ENCODE measurements at places on chromosomes 16 and 17.

DNA sequence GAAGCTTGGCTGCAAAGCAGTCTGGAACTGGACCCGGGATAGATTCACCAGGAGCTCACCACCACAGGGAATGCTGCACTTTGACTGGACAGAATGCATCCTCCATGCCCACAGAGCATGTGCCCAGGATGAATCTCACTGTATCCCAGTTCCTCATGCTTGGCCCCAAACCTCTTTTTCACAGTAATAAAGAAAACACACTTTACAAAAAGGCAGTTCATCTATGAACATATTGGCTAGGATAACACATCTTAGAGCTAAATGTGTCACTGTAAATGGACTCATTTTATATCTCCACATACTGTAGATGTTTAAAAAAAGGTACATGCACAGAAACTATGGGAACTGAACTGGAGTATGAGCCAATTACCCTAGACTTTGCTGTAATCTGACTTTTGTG lies 266.9 kb downstream of the TOX3 start:
- DNase-seq: no peak

GRCh38 chr16:84027625-84028024 lies 15.0 kb downstream of the SLC38A8 start:
- DNase-seq: no peak

GRCh38 chr16:50683689-50684374 lies 2.7 kb upstream of the SNX20 start:
- DNase-seq: peak; percentile 58

- DNase-seq: no peak
These were observed 19.1 kb downstream of the METRNL start for GRCh38 chr17:83098241-83099085.

DNA sequence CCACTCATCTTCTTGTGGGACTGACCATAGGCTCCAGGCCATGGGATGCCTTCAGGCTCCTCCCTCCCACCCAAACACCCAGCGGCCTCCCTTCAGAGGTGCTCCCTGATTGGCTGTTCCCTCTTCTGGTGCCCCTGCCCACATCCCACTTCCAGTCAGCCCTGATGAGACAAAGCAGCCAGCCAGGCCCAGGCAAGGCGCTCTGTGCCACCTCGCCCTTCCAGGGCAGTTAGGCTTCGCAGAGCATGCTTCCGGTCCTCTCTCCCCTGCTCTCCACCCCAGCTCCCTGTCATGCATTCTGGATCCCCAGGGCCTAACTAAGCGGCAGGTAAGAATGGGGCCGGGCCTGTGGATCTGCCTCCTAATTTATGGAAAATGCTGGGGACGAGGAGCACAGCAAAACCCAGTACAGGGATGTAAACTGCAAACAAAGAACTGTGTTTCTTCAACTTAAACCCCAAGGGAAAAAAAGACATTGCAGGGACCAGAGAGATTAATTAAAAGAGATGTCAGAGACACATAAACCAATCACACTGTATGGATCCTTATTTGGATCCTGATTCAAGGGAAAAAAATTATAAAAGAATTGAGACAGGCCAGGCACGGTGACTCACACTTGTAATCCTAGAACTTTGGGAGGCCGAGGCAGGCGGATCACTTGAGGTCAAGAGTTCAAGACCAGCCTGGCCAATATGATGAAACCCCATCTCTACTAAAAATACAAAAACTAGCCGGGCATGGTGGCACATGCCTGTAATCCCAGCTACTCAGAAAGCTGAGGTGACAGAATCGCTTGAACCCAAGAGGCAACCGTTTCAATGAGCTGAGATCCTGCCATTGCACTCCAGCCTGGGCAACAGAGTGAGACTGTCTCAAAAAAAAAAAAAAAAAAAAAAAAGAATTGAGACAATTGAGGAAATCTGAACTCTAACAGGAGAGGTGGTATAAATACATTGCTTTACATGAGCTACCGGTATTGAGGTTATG lies 26.0 kb downstream of the ZDHHC7 start:
- DNase-seq: no peak

Measured in activated CD4-positive, alpha-beta T cell treated with anti-CD3 and anti-CD28 coated beads, Interleukin-2, amount 50 U/mL, for 48 hours (primary cell).